ENCODE measurements at places on chromosomes 6 and 20. TPM values are rescaled to one million over a fixed set of nuclear protein-coding genes. Genes with fewer than 3 reads are reported as not detected.

- no peak for DNase-seq
Measured at GRCh38 chr6:1423578-1423977, 34.2 kb downstream of the FOXF2 start.

GRCh38 chr6:143127941-143128680, 67.4 kb downstream of the AIG1 start:
- DNase-seq: no peak

DNA sequence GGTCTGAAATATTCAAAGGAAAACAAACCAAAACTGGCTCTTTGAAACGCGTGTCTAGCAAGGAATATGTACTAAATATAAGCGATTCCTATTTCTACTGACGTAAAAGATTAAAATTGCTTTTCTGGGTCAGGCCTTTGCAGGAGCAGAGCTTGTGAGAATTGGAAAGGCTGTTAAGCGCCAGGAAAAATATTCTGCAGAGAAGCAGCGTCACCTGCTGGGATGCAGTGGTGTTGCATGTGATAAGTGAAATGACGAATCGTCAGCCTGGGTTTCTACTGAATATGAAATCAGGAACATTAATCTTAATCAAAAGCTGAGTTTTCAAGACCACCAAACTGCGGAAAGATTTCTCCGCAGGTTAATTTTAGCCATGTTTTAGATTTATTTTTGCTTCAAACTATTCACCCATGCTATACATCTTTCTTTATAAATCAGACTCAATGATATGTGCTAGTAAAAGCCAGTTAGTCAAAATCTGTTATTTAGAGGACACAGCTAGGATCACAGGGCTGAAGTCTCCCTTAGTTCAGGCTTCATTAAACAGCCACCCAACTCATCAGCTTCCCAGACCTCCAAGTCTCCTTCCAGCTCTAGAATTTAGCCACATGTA, 67.4 kb downstream of the ALDH8A1 start:
- DNase-seq: peak; percentile 85

GRCh38 chr6:135875446-135875845, 23.9 kb downstream of the PDE7B start:
- DNase-seq: no peak

The SLA2 gene
- total RNA-seq: 0.30 TPM

GRCh38 chr6:119739769-119740168, 390.2 kb upstream of the MAN1A1 start:
- DNase-seq: no peak

DNA sequence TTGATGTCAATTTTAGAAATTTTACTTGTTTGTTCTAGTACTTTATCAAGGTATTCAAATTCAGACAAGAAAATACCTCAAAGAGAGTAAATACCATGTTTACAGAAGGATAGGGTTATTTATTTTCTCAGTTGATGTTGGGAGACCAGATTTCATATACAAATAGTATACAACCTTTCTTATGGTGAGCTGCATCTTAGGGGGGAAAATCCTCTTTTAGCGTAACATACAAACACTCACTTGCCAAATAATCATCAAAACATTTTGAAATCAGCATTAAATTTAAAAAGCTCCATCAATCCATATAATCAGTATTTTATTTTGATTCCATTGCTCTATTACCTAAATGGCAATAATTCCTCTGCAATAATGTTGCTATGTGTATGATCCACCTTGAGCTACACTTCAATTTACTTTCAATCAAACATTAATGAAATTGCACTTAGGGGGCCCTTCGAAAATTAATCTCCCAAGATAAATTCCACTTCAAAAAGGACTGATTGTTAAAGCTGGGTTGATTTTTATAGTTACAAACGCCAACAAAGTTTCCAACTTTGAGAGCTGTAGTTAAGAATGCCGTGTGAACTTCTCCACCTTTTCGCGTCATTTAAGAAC, 2.2 kb downstream of the NKX2-4 start:
- DNase-seq: no peak
